Neural progenitor cell (in vitro differentiated cells): ENCODE measurements at places on chromosomes 4 and X. TPM values are rescaled to one million over a fixed set of nuclear protein-coding genes. Genes with fewer than 3 reads are reported as not detected.
A peak's percentile ranks its signal among the peaks of the same experiment; 100 is the strongest.

DNA sequence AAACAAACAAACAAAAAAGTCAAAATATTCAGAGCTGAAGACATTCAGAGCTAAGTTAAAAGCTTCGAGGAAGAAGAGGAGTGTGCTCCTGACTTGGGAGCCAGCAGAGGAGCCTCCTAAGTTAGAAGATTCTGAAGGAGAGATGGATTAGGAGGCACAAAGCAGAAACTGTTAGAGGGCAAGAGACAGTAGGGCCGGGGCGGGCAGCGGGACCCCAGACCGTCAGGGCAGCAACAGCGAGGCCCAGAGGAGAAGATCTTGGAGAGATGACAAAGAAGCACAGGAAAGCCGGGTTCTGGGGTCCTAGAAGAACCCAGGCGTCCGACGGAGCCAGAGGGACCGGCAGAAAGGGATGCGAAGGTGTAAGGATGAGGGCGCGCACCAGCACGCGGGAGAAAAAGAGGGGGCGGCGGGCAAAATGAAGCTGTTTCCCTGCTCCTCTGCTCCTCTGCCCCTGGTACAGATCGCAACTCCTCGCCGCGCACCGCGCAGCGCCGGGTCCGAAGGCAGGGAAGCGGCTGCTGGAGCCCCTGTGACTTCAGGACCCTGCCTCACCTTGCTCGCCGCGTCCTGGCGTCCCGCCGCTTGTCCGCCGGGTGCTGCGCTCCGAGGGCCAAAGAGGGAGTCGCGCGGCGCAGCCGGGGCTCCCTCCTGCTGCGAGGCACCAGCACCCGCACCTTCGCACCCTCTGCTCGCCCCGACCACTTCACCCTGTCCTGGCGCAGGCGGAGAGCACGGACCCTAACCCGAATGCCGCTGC lies 477 bp downstream of the KLHL13 start:
- DNase-seq: peak; percentile 36

DNA sequence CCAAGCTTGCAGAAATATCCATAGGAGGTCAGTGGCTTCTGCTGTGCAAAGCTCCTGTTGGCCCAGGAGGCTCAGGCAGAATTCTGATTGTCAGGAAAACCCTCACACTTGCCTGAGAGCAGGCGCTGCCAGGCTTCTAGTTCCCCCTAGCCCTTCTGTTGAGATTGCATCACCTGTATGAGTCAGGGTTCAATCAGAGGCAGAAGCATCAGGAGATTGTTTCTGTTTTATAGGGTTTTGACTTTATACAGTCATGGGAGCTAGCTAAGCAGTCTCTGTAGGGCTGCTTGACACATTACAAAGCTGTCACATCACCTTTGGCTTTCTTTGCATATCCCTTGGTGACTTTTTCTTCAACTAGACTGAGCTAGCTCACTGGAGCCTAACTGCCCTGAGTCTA lies 27.8 kb downstream of the DIPK2B start:
- DNase-seq: no peak

Gene GIMD1
- not detected in 2 replicates for total RNA-seq

Gene PABPC1L2A
- 0.77 TPM in 1 of 2 replicates, not detected in the other for total RNA-seq
